Activated CD4-positive, alpha-beta memory T cell treated with anti-CD3 and anti-CD28 coated beads for 36 hours (primary cell): ENCODE measurements at places on chromosomes 3 and 15. TPM values are rescaled to one million over a fixed set of nuclear protein-coding genes. Genes with fewer than 3 reads are reported as not detected.

GRCh38 chr15:32104061-32104995, 74.0 kb downstream of the CHRNA7 start:
- DNase-seq = no peak
- no peaks in the 10 kb centered on the region for H3K36me3 ChIP-seq
- no peak overlapping the region for H3K4me3 ChIP-seq
- H3K27ac ChIP-seq = no peak overlapping the region
- H3K4me1 ChIP-seq = no peaks in the 10 kb centered on the region

DNA sequence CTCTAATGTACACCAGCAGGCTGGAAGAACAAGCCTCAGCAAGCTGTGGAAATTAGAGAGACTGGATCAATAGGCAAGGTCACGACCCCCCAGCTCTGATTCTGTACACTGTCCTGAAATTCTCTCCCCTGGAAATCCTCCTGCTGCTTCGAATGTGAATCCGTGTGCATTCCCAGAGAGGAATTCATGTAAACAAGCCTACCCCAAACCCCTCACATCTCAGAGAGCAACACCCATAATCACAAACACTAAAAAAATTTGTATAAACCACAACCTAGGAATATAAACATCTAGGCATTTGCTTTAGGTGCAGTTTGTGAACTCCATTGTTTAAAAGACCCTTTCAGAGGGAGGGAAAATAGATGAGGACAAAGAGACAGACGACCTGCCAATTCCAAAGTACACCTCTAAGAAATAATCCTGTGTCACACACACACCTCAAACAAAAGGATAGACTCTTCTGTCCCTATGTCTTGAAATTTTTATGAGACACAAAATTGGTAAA, 325.2 kb downstream of the WDR72 start:
- H3K27me3 ChIP-seq = no peaks in the 10 kb centered on the region
- no peaks in the 10 kb centered on the region for H3K36me3 ChIP-seq
- no peak overlapping the region for H3K4me3 ChIP-seq

GRCh38 chr15:77013776-77014131, 18.8 kb downstream of the PSTPIP1 start:
- H3K4me1 ChIP-seq = peaks cover 87% of the 10 kb centered on the region
- peak overlapping the region; percentile 73 for H3K4me3 ChIP-seq
- peaks cover 34% of the 10 kb centered on the region for H3K36me3 ChIP-seq
- H3K27me3 ChIP-seq = peaks cover 1% of the 10 kb centered on the region
- DNase-seq = peak; percentile 95
- H3K27ac ChIP-seq = peak overlapping the region; percentile 83

DNA sequence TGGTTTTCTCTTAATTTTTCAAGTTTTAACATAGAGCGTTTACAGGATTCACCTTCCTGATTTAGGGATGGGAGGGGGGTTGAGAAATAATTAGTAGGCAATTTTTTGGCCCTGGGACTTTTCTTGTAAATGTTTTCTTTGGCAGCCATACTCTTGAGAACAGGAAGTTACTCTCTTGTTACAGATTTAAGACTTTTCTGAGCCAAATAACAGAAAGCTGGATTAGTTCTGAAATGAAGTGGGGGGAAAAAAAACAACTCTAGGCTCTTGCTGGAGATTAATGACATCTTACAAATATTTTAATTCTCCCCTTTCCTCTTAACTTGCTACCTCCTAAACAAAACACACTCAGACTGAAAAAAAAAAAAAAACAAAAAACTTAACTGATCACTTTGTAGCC, 13.8 kb upstream of the POLR2M start:
- H3K4me3 ChIP-seq = no peak overlapping the region
- H3K4me1 ChIP-seq = no peaks in the 10 kb centered on the region
- no peaks in the 10 kb centered on the region for H3K36me3 ChIP-seq
- H3K27me3 ChIP-seq = peaks cover 2% of the 10 kb centered on the region

IL17RB gene
- 0.92 TPM for total RNA-seq
